ENCODE measurements at places on chromosomes 1 and 21.

GRCh38 chr1:156795787-156796186 lies 20.9 kb downstream of the SH2D2A start:
- DNase-seq: no peak

DNA sequence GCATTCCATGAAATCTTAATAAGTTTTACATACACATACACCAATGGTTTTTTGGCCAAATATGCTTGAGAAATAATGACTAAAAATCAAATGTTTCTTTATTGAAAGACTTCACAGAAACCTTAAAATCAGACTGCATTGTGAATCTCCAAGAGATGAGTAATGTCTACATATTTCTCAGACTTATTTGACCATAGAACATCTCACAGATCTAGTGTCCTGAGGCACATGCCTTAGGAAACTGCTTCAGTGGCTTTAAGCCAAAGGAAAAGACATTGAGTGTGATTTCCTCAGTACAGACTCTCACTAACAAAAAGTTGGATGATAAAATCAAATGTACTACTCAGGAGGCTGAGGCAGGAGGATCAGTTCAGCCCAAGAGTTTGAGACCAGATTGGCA lies 6.2 kb upstream of the C1orf105 start:
- DNase-seq: no peak

GRCh38 chr1:175801979-175802378 lies 58.6 kb upstream of the TNR start:
- DNase-seq: no peak

- no peak for DNase-seq
These were observed 4.0 kb upstream of the ASPM start for GRCh38 chr1:197150336-197151005.

DNA sequence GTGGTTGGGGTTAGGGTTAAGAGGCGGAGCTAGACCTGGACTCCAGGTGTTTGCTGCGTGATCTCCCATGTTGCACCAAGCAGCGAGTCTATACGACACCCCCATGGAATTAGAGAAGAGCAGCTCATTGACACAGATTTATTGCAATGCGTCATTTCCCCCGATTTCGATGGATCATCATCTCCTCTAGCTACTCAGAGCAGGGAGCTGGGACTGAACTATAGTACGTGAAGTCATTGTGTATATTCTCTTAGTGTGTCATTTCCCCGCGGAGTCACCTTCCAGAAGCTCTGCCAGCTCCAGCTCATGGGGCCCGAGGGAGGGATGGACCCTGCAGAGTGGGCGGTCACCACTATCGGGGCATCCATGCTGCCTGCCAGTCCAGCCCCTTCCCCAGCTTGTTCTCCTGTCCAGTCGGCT lies 7.5 kb upstream of the C2CD2 start:
- no peak for DNase-seq

GRCh38 chr1:160437432-160438316 lies 37.3 kb downstream of the VANGL2 start:
- DNase-seq: no peak

DNA sequence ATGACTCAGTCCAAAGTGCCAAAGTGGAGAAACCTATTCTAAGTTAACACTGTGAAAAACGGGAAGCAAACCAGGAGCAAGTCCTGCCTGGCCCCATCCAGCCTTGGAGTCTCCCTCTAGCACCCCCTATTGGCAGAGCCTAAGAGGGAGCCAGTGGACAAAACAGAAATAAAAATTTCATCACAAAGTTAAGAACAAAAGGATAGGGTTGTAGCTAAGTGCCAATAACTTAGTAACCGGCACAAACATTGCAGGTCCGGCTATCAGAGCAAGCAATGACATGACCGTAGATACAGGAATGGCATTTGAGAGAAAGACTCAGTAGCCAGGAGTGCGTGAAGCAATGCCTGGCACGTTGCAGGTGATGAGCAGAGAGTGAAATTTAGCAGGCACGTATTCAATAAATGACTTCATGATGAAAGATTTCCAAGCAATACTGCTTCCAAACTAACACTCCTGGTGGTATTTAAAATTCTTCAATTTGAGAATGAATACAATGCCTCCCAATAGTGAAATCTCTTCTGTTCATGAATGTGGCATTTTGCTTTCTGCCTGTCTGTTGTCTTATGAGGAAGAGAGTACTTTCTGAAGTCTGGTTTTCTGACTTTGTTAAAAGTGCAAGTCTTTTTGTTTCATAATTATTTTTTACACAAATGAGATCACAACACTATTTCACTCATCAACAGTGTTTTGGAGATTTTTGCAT lies 391.0 kb downstream of the OMA1 start:
- DNase-seq: no peak

GRCh38 chr21:40658311-40658710 lies 188.6 kb downstream of the DSCAM start:
- no peak for DNase-seq

DNA sequence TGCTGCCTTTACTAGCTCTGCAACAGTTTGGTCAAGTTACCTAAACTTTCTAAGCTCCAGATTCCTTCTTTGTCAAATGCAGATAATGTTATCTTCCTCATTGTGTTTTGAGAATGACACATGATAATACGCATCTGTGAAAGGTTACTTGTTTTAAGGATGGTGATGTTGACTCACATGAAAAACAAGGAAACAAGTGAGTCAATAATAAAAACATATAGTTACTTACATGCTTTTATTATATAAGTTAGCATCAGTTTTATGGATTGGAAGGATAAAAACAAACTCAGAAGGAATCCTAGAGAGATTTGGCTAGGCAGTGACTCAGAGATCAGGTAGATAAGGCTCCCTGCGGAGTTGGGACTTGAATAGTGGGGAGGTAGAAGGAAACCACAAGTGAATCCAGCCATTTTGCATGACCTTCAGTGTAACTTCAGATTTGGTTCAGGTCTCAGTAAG lies 144.6 kb downstream of the LMO4 start:
- DNase-seq: no peak

- DNase-seq: no peak
These were observed 20.8 kb downstream of the HYI start for GRCh38 chr1:43432907-43433306.

DNA sequence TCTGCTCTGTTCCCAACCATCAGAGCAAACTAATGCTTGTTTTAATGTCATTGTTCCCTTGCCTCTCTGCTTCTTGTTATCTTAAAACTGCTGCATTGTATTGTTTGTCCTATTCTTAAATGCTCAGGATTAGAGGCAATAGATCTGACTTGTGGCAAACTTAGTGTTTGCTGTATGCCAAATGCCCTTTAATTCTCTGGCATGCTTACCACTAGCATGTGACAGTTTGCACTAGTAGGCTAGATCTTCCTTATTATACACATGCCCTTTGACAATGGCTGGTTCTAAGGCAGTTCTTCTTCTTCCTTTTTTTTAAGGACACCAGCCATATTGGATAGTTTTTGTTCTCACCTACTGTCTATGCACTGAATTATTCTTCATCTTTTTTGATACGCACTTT lies 30.1 kb downstream of the PALMD start:
- DNase-seq: no peak

- DNase-seq: no peak
These were observed 205.8 kb downstream of the ZNF326 start for GRCh38 chr1:90200646-90201205.

- DNase-seq: peak; percentile 52
These were observed 54.1 kb upstream of the ID3 start for GRCh38 chr1:23613191-23614031.

- DNase-seq: no peak
These were observed 297.8 kb downstream of the BRINP3 start for GRCh38 chr1:190179817-190180216.

- peak; percentile 14 for DNase-seq
These were observed 372.5 kb upstream of the ST6GALNAC5 start for GRCh38 chr1:76494807-76495206.

GRCh38 chr1:205067031-205067430 lies 17.2 kb downstream of the TMEM81 start:
- no peak for DNase-seq

DNA sequence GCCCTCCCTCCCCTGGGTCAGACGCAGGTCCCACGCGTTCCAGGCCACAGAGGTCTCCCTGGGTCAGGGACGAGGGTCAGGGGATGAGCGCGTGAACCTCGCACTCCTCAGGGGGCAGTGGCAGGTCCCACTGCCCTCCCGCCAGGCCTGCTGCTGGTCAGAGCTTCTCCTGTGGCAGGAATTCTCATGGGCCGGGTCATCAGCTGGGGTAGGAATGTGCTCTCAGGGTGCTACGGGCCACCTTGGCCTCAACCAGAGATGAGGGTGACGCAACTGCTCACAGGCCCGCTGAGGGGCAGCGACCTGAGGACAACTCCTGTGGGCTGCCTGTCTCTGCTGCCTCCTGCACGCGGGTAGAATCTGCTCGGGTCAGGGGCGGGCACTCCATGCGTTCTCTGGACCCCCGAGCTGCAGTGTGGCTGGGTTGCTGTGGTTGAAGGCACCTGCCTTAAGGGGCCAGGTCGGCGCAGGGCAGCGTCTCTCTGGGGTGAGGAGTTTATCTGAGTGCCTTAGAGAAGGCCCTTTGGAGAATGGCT lies 128.8 kb downstream of the PRDM16 start:
- DNase-seq: no peak

DNA sequence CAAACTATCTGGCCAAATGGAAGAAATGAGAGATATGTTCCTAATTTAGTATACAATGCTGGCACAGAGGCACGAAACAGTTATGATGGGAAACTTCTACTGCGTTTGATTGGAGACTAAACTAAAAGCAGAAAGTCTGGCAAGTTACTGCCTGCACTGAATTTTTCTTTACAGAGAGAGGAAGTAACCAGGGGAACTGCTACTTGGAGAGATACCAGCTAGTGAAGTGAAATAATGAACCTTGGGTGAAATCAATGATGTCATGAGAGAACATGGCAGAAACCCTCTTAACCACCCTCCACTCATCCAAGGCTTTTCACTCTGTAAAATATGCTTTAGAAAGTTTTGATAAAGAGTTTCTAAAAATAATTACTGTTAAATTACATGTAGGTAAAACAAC lies 29.3 kb downstream of the NIBAN1 start:
- no peak for DNase-seq

DNA sequence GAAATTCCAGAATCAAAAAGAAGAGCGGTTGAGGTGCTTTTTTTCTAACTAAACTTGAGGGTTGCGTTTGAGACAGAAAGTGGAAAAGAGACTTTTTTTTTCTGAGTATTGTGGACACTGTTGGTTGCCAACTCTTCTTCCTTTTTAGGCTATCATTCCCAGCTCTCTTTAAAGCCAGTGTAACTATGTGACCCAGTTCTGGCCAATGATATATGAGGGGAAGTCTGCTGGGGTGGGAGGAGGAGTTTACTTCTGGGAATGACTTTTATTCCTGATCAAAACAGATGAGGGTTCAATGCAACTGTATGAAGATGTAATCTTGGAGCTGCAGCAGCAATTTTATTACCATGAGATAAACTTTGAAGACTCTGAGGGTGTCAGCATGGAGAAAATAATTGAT lies 17.3 kb upstream of the NMNAT2 start:
- DNase-seq: no peak

All from stimulated activated CD4-positive, alpha-beta T cell treated with anti-CD3 and anti-CD28 coated beads, Interleukin-1b, Interleukin-23, amount 100 ng/mL, for 48 hours (primary cell).